Fibroblast of mammary gland (primary cell): ENCODE measurements at places on chromosomes 2 and 18.

DNA sequence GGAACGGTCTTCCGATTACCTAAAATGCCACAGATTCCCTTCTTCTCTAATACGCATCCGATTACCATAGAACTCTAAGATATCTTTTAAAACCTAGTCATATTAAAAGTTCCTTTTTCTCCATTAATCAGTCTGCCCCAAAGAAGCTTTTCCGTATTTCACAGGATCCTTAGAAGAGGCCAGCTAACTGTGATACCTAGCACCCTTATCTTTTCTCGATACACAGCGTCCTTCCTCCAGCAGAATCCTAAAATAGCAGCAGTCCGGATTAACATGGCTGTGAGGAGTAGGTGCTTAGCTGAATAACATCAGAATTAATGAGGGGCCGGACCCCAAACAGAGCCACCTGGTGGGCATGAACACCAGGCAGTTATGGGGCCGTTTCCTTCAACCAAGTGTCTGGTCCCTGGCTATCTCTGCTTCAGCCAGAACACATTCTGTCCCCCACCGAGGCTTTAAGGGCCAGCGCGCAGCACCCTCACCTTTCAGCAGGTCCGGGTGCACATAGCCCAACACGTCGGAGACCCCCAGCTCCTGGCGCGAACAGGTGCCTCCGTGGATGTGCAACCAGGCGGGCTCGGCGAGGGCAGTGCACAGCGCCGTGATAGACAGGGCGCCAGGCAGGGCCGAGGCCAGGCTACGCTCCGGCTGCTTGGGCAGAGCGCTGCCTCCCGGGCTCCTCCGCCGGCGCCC is 995 bp downstream of the TMEM127 start:
- peak; percentile 28 for DNase-seq

DNA sequence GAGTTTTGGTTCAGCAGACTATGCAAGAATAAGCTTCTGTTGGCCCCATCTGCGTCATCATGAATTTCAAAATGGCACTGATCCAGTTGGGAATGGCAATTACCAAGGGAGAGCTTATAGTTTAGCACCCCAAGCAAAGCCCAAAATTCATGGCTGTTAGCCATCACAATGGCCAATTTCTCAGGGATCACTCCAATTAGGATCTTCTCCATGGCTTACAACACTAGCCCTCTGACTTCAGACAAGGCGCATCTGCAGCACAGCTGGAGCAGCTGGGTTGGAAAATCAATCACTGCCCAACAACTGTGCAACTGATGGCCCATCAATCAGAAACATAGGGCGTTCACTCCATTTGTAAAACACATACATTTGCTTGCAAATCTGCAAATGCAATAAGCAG is 273.6 kb downstream of the SRBD1 start:
- DNase-seq = peak; percentile 35

DNA sequence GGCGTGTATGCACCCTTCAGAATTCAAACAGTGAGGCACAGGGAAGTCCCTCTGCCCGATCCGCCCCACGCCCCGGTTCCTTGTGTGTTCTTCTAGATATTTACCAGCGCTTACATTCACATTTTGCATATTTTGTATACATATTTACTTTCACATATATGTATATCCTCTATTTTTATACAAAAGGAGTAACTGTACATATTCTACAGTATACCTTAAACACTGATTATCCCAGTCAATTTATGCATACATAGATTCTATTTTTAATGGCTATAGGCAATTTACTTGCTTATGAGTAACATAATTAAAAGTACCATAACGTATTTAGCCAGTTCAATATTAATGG is 307 bp upstream of the DUSP11 start:
- no peak for DNase-seq

GRCh38 chr2:96088340-96089335 is 27.7 kb downstream of the ADRA2B start:
- DNase-seq = no peak

DNA sequence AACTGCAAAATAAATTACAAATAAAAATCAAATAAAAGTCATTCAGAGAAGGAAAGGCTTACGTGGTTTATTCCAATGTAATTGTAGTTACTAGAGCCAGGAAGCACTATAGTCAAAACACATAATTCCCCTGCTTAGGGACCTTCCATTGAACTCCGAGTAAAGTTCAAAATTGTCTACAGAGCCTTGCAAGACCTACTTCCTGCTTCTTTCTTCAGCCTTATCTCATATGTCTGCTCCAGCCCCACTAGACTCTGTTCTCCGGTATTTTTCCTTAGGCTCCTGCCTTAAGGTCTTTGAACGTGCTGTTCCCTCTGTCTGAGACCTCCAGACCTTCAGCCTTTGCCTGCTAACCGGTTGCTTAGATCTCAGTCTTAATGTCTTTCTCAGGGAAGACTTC is 104.3 kb downstream of the ARL6IP6 start:
- DNase-seq = no peak

DNA sequence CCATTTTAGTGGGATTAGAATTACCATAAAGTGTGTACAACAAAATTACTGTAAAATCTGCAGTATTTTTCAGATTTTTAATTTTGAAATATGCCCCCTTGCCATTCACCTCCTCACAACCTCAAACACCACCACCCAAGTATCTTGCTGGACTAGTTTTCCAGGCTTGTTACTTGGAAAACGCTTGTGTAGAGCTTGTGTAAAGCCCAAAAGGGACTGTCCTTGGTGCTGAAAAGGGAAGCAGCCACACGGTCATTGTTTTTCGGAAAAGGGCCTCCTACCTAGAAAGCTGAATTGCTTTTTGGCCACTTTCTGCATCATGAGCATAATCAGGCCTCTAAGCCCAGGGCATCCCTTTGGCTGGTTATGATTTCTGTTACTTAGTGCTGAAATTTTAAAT is 563.4 kb downstream of the LRRTM4 start:
- DNase-seq = no peak

- DNase-seq = no peak
Measured at GRCh38 chr2:47054868-47055267, 100.2 kb downstream of the STPG4 start.

DNA sequence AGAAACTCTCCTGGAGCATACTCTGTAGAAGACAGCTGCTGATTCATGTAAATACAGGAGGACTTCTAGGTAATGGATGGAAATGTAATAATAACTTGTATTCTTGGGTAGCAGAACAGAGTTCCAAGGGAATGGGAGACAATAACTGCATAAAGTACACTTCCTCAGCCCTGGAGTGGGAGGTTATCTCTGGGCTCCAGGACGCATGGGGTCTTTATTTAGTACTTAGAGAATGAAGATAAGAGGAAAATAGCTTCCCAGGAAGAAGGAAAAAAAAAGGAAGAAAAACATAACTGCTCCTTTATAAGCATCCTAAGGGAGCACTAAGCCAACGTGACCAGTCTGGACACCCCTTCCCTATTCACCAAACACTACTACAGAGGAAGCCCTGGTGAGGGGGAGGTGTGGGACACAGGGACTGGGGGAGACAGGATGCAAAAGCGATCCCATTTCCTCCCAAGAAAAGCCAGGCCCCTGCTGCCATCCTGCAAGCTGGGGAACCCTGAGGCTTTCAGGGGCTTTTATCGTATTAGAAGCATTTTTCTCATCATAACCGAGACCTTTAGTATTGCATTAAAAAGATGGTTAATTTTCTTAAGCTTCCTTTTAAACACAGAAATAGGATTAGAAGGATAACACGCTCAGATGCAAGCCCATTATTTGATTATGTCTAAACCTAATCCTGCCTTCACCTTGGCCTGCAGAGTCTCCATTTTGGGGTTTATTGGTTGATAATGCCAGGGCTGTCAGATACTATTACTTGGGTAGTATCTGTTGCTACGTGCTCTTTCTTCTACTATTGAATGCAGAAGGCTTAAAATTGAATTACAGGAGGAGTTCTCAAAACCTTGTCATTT is 78.5 kb downstream of the KLF7 start:
- no peak for DNase-seq

DNA sequence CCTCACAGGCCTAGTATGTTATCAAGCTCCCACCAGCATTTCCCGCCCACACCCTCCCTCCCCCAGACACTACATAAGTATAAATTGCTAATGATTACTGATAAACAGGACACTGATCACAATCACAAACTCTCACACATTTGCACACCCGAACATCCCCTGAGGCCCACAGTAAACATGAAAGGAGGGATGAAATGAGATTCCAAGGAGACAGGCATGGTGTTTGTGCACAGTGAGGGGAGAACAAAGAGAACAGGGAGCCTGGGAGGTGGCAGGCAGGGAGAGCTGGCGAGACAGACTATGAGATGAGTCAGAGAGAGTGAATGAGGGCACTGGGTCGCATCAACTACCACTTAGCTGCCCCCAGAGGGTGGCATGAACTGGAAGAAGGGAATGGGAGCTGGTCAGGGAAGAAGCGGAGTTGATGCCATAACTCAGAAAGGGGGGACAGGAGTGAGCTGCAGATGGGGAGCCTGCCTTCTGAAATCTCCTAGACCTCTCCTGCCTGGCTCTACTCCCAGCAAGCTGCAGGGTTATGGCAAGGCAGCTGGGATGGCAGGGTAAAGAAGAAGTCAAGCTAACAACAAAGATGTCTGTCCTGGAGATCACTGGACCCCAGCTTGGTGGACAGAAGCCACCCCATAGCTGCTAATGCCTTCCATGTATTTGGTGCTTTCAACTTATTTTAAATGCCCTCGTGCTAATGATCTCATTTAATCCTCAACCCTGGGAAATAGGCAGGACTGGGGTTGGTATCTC is 5.1 kb downstream of the KIF3C start:
- no peak for DNase-seq

DNA sequence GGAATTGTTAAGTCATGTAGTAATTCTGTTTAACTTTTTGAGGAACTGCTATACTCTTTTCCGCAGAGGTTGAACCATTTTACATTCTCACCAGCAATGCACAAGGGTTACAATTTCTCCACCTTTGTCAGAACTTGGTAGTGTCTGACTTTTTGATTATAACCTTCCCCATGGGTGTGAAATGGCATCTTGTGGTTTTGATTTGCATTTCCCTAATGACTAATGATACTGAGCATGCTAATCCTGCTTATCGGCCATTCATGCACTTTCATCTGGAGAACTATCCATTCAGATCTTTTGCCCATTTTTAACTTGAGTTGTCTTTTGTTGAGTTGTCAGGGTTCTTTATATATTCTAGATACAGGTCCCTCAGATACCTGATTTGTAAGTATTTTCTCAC is 47.2 kb downstream of the CYB5A start:
- DNase-seq = no peak

- no peak for DNase-seq
Measured at GRCh38 chr18:27771571-27771970, 405.4 kb downstream of the CDH2 start.

GRCh38 chr2:160169471-160169870 is 30.6 kb downstream of the ITGB6 start:
- no peak for DNase-seq

DNA sequence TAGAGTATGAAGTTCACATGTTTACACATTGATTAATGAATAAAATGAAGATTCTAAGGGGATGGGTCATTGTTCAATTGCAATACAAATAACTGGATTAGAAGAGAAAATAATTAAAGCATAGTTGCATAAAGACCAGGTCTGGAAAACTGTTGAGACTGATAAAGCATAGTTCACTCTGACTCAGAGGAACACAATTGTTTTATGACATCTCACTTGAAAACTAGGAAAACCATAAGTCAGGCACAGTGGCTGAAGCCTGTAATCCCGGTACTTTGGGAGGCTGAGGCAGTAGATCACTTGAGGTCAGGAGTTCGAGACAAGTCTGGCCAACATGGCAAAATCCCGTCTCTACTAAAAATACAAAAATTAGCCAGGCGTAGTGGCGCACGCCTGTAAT is 46.7 kb downstream of the PLA2R1 start:
- DNase-seq = no peak

- DNase-seq = no peak
Measured at GRCh38 chr2:121741450-121741849, 4.8 kb upstream of the NIFK start.

GRCh38 chr2:5125017-5125730 is 567.0 kb upstream of the SOX11 start:
- no peak for DNase-seq

- DNase-seq = peak; percentile 17
Measured at GRCh38 chr2:100244881-100245605, 77.3 kb downstream of the LONRF2 start.

DNA sequence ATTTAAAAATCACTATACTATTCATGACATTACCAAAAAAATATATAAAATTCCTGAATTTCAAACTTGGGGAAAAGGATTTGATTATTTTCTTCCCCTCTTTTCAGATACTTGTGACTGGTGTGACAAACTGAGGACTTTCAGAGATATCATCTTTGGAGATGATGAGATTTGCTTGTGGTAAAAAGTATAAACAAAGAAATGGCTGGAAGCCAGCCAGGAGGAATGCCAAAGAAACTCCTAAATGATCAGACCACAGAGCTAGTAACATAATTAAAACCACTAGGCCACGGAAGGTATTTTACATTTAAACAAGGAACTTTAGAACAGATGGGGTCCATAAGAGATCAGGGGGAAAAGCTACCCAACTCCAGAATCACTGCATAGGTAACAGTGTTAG is 58.7 kb downstream of the PIGN start:
- peak; percentile 79 for DNase-seq

- DNase-seq = no peak
Measured at GRCh38 chr2:54763636-54764291, 40.3 kb downstream of the EML6 start.

DNA sequence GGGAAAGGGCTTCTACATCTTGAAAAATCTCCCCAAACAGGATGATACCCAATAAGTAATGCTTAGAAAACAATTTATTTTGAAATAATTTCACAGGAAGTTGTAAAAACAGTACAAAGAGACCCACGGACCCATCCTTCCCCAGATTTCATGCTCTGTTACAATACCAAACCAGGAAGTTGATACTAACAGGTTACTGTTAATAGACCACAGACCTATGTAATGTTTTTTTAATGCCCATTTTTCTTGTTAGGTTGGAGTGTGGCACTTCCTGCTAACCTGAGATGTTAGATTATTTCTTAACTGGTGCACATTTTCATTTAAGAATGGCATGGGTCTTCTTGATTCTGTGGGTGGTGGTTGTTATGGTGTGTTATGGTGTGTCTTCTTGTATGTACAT is 21.4 kb upstream of the MGAT5 start:
- DNase-seq = no peak

- no peak for DNase-seq
Measured at GRCh38 chr2:99694331-99694730, 204.5 kb upstream of the REV1 start.

GRCh38 chr2:6820903-6821584 is 44.7 kb downstream of the CMPK2 start:
- DNase-seq = no peak

GRCh38 chr2:31018280-31018679 is 120.0 kb downstream of the GALNT14 start:
- no peak for DNase-seq

- DNase-seq = no peak
Measured at GRCh38 chr18:63292831-63293683, 26.5 kb downstream of the BCL2 start.

DNA sequence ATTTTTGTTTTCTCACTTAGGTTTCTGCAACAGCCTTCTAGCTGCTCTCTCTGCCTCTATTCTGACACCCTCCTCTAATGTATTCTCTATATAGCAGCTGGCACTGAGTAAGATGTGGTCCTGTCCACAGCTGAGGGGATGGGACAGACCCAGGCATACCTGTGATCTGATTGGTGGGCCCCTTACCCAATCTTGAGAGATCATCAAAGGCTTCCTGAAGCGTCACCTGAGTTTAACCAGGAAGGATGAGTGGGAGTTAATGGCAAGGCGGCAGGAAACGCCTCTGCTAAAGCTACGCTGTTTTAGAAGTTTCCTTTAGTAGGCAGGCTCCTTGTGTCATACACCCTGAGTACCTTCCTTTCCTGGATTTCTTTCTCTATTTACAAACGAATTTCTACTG is 5.7 kb upstream of the TET3 start:
- no peak for DNase-seq
